ENCODE measurements at places on chromosomes 5 and 9. TPM values are rescaled to one million over a fixed set of nuclear protein-coding genes. Genes with fewer than 3 reads are reported as not detected.

- peak; percentile 69 for DNase-seq
Observed at GRCh38 chr5:170483701-170484458, 19.9 kb upstream of the KCNIP1 start.

GRCh38 chr9:98381311-98382103, 126.1 kb upstream of the TBC1D2 start:
- DNase-seq = no peak

Gene TSSK1B
- not detected for total RNA-seq

GRCh38 chr9:98823666-98824334, 16.3 kb downstream of the GALNT12 start:
- DNase-seq = no peak

- DNase-seq = peak; percentile 98
Observed at GRCh38 chr5:73370640-73371583, 77.7 kb downstream of the FOXD1 start.

GRCh38 chr9:37679649-37680402, 29.1 kb downstream of the FRMPD1 start:
- DNase-seq = no peak

DNA sequence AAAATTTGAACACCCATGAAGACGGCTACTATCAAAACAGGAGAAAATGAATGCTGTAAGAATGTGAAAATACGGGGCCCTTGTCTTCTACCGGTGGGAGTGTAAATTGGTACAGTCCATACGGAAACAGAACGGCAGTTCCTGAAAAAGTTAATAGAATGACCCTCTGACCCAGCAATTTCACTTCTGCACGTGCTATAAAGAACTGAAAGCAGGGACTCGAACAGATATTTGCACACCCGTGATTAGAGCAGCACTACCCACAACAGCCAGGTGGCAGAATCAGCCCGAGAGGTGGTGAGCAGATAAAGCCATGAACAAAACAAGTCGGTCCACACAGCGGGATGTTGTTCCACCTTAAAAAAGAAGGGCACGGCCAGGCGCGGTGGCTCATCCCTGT, 22.6 kb upstream of the SLC12A7 start:
- DNase-seq = no peak

Gene GABRA6
- not detected for total RNA-seq

DNA sequence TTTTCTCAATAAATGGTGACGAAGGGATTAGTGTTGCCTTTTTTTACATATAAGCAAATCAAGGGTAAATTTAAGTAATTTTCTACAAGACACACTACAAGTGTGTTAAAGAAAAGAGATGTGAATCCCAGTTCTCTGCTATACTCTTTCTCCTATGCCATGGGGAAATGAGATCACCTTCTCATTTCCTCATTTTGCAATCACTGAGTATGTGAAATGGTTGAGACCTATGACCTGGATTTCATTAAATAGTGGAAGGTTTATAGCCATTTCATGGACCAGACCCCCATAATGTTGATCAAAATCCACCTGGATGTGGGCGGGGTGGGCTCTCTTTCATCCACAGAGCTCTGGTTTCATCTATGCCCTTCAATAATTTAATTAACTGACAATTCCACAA, 66.9 kb upstream of the SLIT3 start:
- no peak for DNase-seq

- no peak for DNase-seq
Observed at GRCh38 chr5:124515497-124516245, 230.8 kb downstream of the ZNF608 start.

Gene TMCO6
- 18.9 TPM for total RNA-seq

- no peak for DNase-seq
Observed at GRCh38 chr9:37625036-37625757, 25.6 kb upstream of the FRMPD1 start.

DNA sequence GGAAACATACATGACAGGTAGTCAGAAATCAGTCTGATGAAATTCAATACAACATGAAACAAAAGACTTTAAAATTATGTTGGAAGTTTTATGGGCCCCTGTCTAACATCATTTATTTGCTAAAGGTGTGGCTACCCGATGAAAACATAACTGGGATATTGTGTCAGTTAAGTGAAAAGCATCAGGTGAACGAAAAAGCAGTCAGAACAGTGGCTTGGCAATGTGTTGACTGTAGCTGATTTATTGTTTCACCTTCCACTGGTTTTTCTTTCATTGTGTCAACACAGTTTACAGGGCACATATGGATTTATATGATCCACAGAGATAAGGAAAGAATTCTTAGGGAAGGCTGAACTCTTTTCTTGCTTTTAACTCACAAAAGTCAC, 429.6 kb upstream of the ZNF608 start:
- no peak for DNase-seq

GRCh38 chr5:93911609-93912008, 170.2 kb upstream of the POU5F2 start:
- no peak for DNase-seq

GRCh38 chr5:59256331-59256730, 637.2 kb downstream of the PDE4D start:
- no peak for DNase-seq

DNA sequence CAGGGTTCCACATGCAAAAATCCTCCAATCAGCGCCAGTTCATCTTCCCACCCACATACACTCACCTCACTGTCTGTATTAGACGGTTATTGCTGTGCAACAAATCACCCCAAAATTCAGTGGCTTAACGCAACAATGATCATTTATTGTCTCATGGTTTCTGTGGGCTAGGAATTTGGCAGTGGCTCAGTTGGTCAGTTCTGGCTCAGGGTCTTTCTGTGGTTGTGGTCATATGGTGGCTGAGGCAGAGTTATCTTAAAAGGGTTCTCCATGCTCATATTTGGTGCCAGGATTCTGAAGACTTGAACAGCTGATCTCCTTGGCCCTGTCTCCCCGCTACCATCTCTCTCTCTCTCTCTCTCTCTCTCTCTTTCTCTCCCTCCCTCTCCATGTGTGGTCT, 12.9 kb downstream of the ZNF618 start:
- DNase-seq = no peak

Gene TTLL11
- total RNA-seq = 2.3 TPM

Gene BHMT
- 2.8 TPM for total RNA-seq

DNA sequence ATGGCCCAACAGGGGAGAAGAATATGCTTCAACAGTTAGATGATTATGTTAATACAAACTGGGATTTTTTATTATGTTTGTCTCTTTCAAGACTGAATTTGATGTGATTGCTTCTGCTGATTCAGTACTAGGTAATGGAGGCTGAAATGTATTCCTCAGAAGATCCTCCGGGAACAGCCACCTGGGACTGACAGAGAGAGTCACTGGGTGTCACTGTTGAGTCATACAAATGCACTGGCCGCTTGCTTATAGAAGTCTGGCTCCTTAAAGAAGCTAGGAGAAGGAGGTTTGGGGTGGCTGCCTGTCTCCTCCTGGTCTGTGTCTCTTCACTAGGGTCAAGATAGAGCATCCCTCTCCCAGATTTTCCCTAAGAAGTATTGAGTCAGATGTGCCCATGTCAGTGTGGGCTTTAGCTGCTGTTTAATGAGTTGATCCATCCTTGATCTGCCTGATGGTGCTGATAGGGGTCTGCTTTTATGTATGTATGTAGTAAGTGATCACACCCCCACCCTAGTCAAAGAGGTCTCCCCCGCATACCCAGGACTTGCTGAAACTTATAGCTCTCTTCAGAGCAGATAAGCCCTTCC, 773.4 kb downstream of the BRINP1 start:
- peak; percentile 75 for DNase-seq

GRCh38 chr9:13911473-13911872, 402.5 kb downstream of the NFIB start:
- no peak for DNase-seq

Gene PAPPA
- 2.5 TPM for total RNA-seq

Gene PCDHGA4
- total RNA-seq = 2.1 TPM

- DNase-seq = no peak
Observed at GRCh38 chr5:101950019-101950418, 346.1 kb downstream of the SLCO4C1 start.

Gene PCDHGB6
- 2.3 TPM for total RNA-seq

Gene DMRT3
- total RNA-seq = not detected

DNA sequence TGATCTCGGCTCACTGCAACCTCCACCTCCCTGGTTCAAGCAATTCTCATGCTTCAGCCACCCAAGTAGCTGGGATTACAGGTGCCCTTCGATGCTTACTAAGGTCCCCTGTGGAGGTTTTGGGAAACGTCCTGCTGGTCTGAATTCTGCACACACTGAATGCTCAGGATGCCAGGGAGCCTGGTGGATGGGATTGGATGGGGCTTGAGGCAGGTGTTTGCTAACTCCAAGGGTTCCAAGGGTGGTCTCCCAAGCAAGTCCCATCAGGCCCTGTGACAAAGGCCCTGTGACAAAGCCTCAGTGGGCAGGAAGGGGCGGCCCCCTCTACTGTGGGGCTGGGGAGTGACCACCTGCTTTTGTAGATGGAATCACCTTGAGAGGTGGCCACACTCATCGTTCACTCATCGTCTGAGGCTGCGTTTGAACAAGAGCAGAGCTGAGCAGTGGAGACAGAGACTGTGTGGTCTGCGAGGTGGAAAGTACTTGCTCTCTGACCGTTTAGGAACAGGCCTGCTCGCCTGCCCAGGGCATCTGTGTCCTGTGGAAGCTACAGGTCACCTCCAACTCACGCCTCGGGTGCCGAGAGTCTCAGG, 40.2 kb downstream of the MRPL36 start:
- DNase-seq = no peak

Gene CNOT6
- 47.7 TPM for total RNA-seq

Gene PRR16
- total RNA-seq = 0.35 TPM

- no peak for DNase-seq
Observed at GRCh38 chr5:141908796-141909195, 14.9 kb upstream of the DELE1 start.

Gene SOHLH1
- not detected for total RNA-seq
